ENCODE measurements at places on chromosomes 6 and 20. TPM values are rescaled to one million over a fixed set of nuclear protein-coding genes. Genes with fewer than 3 reads are reported as not detected.

Gene CCN2
- total RNA-seq = 73.5 TPM

Gene MYCT1
- total RNA-seq = 44.5 TPM

Gene LAMA4
- total RNA-seq = 121 TPM

Gene SERINC1
- total RNA-seq = 130 TPM

DNA sequence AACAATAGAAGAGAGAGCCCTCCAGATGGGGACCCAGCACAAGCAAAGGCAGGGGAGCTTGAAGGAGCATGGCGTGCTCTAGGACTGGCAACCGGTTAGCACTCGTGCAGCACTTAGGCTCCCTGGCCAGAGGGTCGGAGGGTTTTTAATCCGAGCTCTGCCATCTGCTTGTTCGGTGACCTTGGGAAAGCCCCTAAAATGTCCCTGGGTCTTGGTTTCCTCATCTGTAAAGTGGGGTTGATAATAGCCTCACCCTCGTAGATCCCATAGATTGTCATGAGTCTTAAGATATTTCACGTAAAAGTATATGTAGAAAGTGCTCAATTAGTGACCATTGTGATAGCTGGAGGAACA is 16.6 kb upstream of the HCK start:
- no peaks in the 10 kb centered on the region for H3K27me3 ChIP-seq
- H3K27ac ChIP-seq = no peak overlapping the region
- no peak overlapping the region for H3K4me3 ChIP-seq
- H3K36me3 ChIP-seq = no peaks in the 10 kb centered on the region
- DNase-seq = no peak

DNA sequence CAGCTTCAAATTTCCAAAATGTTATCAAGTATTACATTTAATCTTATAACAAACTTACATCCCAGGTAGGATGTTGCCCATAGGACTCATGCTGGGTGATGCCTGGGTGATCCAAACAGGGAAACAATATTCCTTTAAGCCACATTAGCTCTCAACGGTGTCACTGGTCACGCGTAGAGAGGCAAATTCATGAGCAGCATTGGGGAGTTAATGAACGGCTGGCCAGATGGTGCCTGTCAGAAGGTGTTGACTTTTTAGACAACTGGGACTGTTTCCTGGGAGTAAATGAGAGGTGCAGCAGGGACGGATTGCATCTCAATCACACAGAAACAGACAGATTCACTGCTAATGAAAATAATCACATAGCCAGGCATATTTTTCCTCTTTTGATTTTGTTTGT is 83.3 kb upstream of the ID4 start:
- no peak for DNase-seq
- H3K27me3 ChIP-seq = no peaks in the 10 kb centered on the region
- no peaks in the 10 kb centered on the region for H3K36me3 ChIP-seq
- no peaks in the 10 kb centered on the region for H3K4me1 ChIP-seq
- no peak overlapping the region for H3K4me3 ChIP-seq

GRCh38 chr20:62486484-62486883 is 10.7 kb upstream of the GATA5 start:
- H3K4me3 ChIP-seq = no peak overlapping the region
- DNase-seq = no peak
- H3K36me3 ChIP-seq = no peaks in the 10 kb centered on the region
- H3K4me1 ChIP-seq = peaks cover 3% of the 10 kb centered on the region

DNA sequence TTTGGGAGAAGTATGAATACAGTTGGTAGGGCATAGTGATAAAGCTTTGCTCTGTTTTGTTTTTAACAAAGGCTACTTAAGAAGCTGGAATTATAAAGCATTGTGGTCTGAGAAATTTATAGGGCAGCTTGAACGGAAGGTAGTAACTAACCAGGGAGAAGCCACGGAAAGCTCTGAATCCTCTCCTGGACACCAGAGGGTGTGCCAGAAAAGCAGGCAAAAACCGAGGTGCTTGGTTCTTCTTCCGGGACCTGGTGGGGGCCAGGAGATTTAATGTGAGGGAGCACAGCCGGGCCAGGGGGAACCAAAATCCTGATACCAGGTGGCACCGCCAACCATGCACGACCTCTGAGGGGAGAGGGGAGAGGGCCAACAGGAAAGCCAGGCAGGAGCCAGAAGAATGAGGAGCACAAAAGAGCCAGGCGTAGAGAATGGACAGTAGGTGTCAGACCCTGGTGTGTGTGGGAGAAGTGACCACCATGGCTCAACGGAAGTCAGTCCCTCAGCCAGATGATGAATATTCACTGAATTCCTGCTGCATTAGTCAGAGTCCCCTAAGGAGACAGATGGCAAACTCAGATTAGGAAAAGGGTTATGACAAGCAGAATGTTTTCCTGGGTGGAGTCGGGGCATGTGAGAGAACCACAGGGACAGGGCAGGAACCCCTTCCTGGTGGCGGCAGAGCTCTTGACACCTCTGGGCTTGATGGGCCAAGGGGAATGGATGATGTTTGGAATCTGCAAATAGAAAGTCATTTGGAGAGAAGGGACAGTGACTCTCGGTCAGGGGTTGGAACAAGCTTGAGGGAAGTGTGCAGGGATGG is 262.3 kb downstream of the ZNF217 start:
- H3K36me3 ChIP-seq = no peaks in the 10 kb centered on the region
- H3K4me3 ChIP-seq = no peak overlapping the region
- H3K4me1 ChIP-seq = no peaks in the 10 kb centered on the region
- no peak overlapping the region for H3K27ac ChIP-seq

GRCh38 chr6:109870089-109870410 is 108.1 kb upstream of the GPR6 start:
- peaks cover 3% of the 10 kb centered on the region for H3K4me1 ChIP-seq
- H3K4me3 ChIP-seq = no peak overlapping the region
- no peaks in the 10 kb centered on the region for H3K36me3 ChIP-seq

DNA sequence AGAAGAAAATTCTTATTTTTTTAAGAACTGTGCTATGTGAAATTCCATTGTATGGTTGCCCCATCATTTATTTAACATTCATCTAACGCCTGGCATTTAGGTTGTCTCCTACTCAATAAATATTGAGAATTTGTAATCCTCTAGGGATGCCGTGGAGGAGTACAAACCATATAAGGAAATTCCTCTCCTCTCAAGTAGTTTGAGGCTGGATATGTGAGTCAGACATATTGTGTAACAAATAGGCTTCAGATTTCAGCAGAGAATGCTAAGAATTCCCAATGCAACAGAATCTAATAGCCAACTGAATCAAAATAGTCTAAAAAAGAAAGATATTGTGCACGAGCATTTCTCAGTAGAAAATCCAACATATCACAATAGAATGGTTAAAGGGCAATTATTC is 174.7 kb downstream of the OTOR start:
- no peaks in the 10 kb centered on the region for H3K4me1 ChIP-seq
- no peaks in the 10 kb centered on the region for H3K27me3 ChIP-seq
- H3K27ac ChIP-seq = no peak overlapping the region
- no peaks in the 10 kb centered on the region for H3K36me3 ChIP-seq
- peak; percentile 3 for DNase-seq

- H3K36me3 ChIP-seq = no peaks in the 10 kb centered on the region
- no peak overlapping the region for H3K4me3 ChIP-seq
- H3K4me1 ChIP-seq = peaks cover 3% of the 10 kb centered on the region
- DNase-seq = no peak
- no peak overlapping the region for H3K27ac ChIP-seq
- no peaks in the 10 kb centered on the region for H3K27me3 ChIP-seq
Observed at GRCh38 chr20:43983359-43983758, 68.7 kb downstream of the TOX2 start.

GRCh38 chr6:21885532-21886114 is 292.1 kb downstream of the SOX4 start:
- no peaks in the 10 kb centered on the region for H3K36me3 ChIP-seq
- no peak overlapping the region for H3K4me3 ChIP-seq
- H3K4me1 ChIP-seq = peaks cover 6% of the 10 kb centered on the region
- H3K27me3 ChIP-seq = no peaks in the 10 kb centered on the region
- peak overlapping the region; percentile 66 for H3K27ac ChIP-seq

GRCh38 chr20:6282642-6283041 is 159.8 kb upstream of the FERMT1 start:
- no peaks in the 10 kb centered on the region for H3K4me1 ChIP-seq
- no peaks in the 10 kb centered on the region for H3K36me3 ChIP-seq
- no peak for DNase-seq
- H3K27ac ChIP-seq = no peak overlapping the region

- no peak overlapping the region for H3K27ac ChIP-seq
- H3K27me3 ChIP-seq = no peaks in the 10 kb centered on the region
- H3K36me3 ChIP-seq = no peaks in the 10 kb centered on the region
- H3K4me3 ChIP-seq = no peak overlapping the region
- peak; percentile 61 for DNase-seq
Observed at GRCh38 chr20:13286607-13287006, 65.5 kb downstream of the ISM1 start.

- no peaks in the 10 kb centered on the region for H3K27me3 ChIP-seq
- no peak overlapping the region for H3K27ac ChIP-seq
- no peak overlapping the region for H3K4me3 ChIP-seq
Observed at GRCh38 chr6:77474286-77474956, 11.1 kb upstream of the HTR1B start.

- H3K27me3 ChIP-seq = no peaks in the 10 kb centered on the region
- no peak overlapping the region for H3K27ac ChIP-seq
- no peak for DNase-seq
- H3K4me1 ChIP-seq = no peaks in the 10 kb centered on the region
Observed at GRCh38 chr6:9507136-9507895, 907.6 kb downstream of the TFAP2A start.

DNA sequence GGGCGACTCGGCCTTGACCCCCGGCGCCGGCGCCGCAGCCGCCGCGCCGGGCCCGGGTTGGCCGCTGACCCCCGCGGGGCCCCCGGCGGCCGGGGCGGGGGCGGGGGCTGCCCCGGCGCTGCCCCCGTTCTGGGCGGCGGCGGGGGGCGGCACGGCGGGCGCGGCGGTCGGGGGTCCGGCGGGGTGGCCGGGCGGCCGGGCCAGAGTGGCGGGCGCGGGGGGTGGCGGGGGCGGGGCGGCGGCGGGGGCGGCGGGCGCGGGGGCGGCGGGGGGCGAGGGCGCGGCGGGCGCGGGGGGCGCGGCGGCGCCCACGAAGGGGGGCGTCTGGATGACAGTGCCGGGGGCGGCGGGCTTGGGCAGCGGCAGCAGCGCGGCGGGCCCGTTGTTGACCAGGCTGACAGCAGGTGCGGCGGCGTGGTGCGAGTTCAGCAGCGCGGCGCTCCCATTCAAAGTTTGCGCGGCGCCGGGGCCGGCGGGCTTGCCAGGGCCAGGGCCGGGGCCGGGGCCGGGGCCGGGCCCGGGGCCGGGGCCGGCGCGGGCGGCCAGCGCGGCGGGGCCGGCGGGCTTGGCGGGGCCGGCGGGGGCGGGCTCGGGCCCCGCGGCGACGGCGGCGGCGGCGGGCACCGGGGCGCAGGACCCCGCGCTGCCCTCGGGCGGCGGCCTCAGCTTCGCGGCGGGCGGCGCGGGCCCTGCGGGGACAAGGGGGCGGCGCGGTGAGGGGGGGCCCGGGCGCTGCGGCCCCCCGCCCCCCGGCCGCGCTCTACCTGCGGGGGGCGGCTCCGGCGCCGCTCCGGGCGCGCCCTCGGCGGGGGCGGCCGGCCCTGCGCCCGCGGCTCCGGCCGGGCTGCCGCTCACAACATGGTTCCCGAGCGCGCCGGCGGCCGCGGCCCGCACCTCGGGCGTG is 659 bp downstream of the TAF4 start:
- H3K36me3 ChIP-seq = no peaks in the 10 kb centered on the region
- H3K27ac ChIP-seq = peak overlapping the region; percentile 60
- peaks cover 33% of the 10 kb centered on the region for H3K4me1 ChIP-seq
- no peak for DNase-seq
- peak overlapping the region; percentile 83 for H3K4me3 ChIP-seq

DNA sequence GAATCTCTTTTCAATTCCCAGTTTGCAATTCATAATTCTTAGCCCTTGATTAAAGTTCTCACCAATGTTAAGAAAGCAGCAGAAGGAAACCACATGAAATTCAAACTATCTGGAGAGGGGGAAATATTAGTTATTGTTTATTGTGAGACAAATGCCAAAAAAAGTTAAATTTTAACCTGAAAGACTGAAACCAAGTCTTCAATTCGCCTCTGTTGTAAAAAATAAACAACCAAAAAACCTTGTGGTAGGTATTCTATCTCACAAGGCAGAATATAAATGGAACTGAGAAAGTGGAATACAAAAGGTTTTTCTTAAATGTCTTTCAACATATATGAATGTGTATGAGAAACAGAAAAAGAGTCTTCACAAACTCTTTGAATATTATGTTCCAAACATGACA is 24.8 kb downstream of the TMX4 start:
- DNase-seq = no peak
- H3K27ac ChIP-seq = no peak overlapping the region
- H3K4me3 ChIP-seq = no peak overlapping the region
- H3K4me1 ChIP-seq = no peaks in the 10 kb centered on the region

DNA sequence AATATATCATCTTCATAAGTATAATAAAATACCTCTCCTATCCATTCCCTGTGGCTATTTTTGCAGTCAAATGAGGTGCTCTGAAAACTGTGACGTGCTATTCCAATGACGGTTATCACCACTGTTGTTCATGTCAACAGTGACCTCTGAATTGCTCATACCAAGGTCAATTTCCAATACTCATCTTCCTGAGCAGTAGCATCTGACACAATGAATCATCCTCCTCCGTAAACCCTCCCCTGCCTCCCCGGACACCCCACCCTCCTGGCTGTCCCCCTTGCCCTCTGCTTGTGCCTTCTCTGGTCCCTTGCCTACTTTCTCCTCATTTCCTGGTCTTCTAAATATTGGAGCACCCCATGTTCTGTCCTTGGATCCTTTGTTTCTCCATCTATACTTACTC is 77.7 kb upstream of the SLC22A23 start:
- H3K4me1 ChIP-seq = peaks cover 7% of the 10 kb centered on the region
- no peaks in the 10 kb centered on the region for H3K27me3 ChIP-seq
- no peak overlapping the region for H3K27ac ChIP-seq
- DNase-seq = no peak
- H3K4me3 ChIP-seq = no peak overlapping the region

DNA sequence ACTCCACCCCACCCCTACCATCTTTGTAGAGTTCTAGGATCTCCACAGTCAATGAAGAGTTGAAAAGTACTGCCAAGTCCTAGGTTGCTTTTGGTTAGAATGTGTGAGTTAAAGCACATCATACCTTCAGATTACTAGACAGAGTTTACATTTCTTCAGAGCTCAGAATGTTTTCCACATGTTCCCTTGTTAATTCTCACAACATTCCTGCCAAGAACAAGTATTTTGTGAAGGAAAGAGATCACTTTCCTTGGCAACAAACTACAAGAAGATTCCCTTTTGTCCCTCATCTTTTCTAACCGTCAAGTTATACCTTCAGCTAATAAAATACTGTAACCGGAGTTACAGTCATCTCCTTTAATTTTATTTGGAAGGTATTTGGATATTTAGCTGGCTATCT is 266.8 kb downstream of the ZFAND3 start:
- H3K4me1 ChIP-seq = no peaks in the 10 kb centered on the region
- no peak overlapping the region for H3K27ac ChIP-seq
- H3K36me3 ChIP-seq = peaks cover 3% of the 10 kb centered on the region
- no peaks in the 10 kb centered on the region for H3K27me3 ChIP-seq
- DNase-seq = no peak
- no peak overlapping the region for H3K4me3 ChIP-seq

- no peaks in the 10 kb centered on the region for H3K36me3 ChIP-seq
- peaks cover 10% of the 10 kb centered on the region for H3K4me1 ChIP-seq
- H3K27me3 ChIP-seq = no peaks in the 10 kb centered on the region
- no peak overlapping the region for H3K4me3 ChIP-seq
- H3K27ac ChIP-seq = no peak overlapping the region
- DNase-seq = no peak
Observed at GRCh38 chr6:43475516-43475915, 1.9 kb upstream of the TJAP1 start.

- DNase-seq = peak; percentile 69
- H3K27ac ChIP-seq = no peak overlapping the region
- no peaks in the 10 kb centered on the region for H3K4me1 ChIP-seq
- no peaks in the 10 kb centered on the region for H3K36me3 ChIP-seq
- H3K27me3 ChIP-seq = no peaks in the 10 kb centered on the region
Observed at GRCh38 chr6:85756982-85757381, 114.3 kb upstream of the SYNCRIP start.

GRCh38 chr20:36835453-36836198 is 40.3 kb upstream of the TLDC2 start:
- peak overlapping the region; percentile 90 for H3K27ac ChIP-seq
- no peaks in the 10 kb centered on the region for H3K36me3 ChIP-seq
- DNase-seq = peak; percentile 98
- no peaks in the 10 kb centered on the region for H3K27me3 ChIP-seq
